Epithelial cell of prostate (primary cell): ENCODE measurements at places on chromosomes 1 and 21.

DNA sequence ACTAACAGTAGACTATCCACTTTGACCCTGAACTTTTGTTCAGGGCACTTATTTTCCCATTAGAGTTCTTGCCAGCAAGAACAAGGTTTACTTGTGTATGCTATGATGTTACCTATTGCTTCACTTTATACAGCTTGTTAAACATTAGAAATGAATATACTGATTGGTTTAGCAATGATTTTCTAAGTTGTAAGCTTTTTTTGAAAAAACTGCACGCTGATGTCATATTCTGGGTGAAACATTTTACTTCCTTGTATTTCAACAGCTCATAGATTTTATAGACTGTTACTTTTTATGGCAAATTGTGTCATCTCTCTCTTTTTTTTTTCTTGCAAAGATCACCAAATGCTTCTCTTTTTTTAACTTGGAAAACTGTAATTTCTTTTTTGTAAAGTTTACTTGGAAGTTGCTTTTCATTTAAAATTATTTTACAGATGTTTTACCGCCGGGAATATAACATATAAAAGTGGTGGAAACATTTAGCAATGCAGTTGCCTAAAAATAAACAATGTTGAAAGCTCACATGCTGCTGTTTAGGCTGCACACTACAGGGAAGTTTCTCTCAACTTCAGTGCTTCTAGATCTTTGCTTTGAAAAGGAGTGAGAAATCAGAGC, 215.3 kb upstream of the NFIA start:
- peak; percentile 26 for DNase-seq

GRCh38 chr1:30779294-30780071, 21.9 kb upstream of the LAPTM5 start:
- DNase-seq: no peak

DNA sequence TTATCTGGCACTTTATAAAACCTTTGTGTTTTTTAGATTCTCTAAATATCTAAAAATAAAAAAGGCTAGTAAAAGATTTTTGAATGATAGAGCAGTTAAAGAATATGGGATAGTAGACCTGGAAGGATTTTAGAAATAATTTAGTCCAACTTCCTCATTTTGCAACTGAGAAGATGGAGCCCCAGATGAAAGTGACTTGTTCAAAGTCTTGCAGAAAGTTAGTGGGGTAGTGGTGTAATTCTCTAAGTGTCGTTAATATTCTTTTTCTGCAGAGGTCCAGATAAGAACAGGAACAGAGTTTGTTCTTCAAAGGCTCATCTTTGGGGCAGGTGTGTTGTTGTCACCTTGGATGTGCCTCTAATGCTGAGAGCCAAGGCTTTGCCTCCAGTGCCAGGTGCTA, 159.5 kb downstream of the DISC1 start:
- DNase-seq: no peak

- peak; percentile 5 for DNase-seq
Measured at GRCh38 chr1:165342587-165342986, 13.9 kb downstream of the LMX1A start.

DNA sequence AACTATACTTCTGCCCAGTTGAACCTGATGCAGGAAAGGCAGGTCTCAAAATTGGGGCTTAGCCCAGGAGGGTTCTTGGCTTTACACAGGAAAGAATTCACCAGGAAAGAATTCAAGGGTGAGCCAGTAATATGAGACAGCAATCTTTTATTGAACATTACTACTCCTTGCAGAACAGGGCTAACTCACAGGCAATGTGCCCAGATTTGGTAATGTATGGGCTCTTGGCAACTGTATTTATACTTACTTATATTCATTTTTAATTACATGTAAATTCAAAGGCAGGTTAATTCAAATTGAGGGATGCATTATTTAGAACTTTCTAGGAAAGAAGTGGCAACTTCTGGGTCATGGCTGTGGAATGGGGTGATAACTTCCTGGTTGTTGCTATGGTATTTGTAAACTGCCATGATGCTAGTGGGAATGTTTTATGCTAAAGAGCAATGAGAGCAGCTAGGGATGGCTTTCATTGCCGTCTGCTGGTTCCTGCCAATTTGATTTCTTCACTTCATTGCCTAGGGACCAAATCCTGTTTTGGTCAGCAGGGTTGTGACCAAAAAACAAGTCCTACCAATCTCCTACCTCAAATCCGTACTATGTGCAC, 107.5 kb downstream of the CHRM3 start:
- no peak for DNase-seq

DNA sequence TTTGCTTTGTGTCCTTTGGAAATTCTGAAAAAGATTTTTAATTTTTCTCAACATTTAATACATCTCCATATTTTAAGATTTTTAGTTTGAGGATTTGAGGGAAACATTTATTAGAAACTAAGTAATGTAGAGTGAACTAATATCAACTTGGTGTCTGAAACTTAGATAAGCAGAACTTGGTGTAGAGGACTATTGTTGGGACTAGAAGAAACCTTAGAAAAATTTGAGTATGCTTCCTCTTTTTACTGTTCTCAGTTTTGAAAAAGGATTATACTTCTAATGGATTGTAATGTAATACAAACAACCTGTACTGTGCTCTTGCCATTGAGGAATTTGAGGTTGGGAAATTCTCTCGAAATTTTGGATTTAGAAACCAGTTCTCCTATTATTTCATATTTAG, 2.4 kb downstream of the FNBP1L start:
- DNase-seq: no peak

- DNase-seq: no peak
Measured at GRCh38 chr1:230463760-230464159, 37.6 kb upstream of the PGBD5 start.

DNA sequence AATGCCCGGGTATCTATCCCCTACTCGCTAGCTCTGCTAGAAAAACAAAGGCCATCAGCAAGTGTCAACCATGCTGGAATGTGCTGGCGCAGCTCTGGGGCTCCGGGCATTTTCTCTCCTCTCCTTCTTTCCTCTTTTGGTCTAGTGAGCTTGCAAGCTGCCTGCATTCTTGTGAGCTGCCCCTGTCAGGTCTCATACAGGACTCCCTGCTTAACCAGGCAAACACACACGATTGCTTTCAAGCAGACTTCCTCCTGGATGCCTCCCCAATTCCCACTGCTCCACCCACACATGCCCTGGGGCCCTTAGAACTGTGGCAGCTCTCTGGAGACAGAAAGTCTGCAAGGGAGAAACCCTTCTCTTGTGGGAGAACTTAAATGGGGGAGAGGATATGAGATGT, 35.7 kb upstream of the SUCO start:
- no peak for DNase-seq

DNA sequence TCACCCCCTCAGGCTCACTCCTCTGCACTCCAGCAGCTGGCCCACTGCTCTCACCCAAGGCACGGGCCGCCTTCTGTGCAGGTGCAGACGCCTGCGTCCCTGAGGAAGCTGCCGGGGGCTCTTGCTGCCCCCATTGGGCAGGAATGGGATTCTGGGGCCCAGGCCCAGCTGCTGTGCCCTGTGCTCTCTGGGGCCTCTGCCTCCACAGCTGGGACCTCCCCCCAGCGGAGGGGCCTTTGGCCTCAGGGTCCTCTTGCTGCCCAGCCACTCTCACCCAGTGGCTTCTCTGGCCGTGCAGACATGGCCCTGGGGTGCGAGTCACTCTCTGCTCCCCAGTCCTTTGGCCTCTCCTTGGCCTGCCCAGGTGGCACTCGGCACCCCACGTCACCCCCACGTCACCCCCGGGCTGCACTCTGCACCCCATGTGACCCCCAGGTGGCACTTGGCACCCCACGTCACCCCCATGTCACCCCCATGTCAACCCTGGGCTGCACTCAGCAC, 19.1 kb upstream of the LRRC3 start:
- no peak for DNase-seq

- peak; percentile 62 for DNase-seq
Measured at GRCh38 chr1:209988706-209989105, 50.7 kb downstream of the SYT14 start.

- no peak for DNase-seq
Measured at GRCh38 chr21:33414068-33414467, 10.9 kb downstream of the IFNGR2 start.

- no peak for DNase-seq
Measured at GRCh38 chr1:244205171-244205570, 154.1 kb downstream of the ZBTB18 start.

- no peak for DNase-seq
Measured at GRCh38 chr1:57712846-57713245, 289.0 kb upstream of the DAB1 start.

- DNase-seq: no peak
Measured at GRCh38 chr1:234926264-234926558, 202.4 kb downstream of the TOMM20 start.

GRCh38 chr1:107499139-107499744, 358.4 kb downstream of the NTNG1 start:
- DNase-seq: no peak

DNA sequence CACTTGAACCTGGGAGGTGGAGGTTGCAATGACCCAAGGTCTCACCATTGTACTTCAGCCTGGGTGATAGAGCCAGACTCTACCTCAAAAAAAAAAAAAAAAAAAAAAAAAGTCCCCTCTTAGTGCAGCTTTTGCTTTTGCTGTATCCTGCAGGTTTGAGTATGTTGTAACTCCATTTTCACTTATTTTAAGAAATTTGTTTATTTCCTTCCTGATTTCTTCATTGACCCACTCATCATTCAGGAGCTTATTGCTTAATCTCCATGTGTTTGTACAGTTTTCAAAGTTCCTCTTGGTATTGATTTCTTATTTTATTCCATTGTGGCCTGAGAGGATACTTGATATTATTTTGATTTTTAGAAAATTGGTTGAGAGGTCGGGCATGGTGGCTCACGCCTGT, 50.9 kb upstream of the AK4 start:
- no peak for DNase-seq

GRCh38 chr1:226575739-226576378, 27.3 kb downstream of the STUM start:
- DNase-seq: no peak

- DNase-seq: no peak
Measured at GRCh38 chr1:215482079-215482478, 85.0 kb upstream of the KCTD3 start.

- no peak for DNase-seq
Measured at GRCh38 chr1:225914391-225914790, 9.7 kb downstream of the PYCR2 start.

DNA sequence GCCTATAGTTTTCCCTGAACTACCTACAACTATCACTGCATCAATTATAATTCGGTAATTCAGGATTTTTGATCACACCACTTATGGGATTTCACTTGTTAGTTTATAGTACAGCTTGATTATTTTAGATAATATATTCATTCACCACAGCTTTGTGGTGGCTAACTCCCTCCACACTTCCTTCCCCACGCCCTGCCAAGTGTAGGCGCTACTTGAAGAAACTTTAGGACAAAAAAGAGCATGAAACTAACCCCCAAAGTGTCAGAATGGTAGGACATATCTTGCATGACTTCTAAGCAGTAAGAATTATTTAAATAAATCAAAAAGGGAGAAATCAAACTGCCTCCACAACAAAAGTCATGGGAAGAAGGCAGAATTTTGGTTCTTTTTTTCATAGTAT, 70.1 kb downstream of the LHX9 start:
- no peak for DNase-seq

DNA sequence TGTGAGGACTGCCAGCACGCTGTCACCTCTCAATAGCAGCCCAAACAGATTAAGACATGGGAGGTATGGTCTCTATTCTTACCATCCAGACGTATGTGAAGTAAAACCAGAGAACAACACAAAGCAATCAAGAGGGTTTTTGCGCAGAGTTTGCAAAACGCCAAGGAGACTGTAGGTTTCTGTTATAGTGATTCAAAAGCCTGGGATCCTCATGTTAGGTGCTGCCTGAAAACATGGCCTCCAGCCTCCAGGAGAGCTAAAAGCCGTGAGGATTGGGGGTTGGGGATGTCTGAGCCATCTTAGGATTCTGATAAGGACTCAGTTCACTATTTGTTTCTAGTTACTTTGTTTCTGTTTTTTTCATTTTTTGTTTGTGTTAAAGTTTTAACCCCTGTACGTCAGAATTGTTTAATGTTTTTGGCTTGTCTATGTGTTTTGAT, 4.2 kb upstream of the CCT8 start:
- DNase-seq: no peak

DNA sequence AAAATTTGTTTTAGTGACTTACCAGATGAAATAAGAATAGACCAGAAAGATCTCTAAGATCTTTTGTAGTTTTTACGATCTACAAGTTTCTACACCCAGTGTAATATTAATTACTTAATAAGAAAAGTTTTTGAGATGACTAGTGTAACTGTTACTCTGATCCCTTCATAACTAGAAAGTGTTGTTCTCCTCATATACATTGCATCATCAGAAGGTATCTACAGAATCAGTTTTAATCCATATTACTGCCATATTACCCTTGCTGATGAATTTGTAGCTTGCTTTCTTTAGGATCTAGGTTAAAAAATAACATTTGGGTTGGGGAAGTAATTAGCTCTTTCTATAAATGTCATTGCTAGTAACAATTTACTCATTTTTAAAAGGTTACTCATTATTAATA, 72.5 kb downstream of the GPR161 start:
- DNase-seq: no peak

- DNase-seq: no peak
Measured at GRCh38 chr1:58783090-58783992, 506 bp downstream of the JUN start.

DNA sequence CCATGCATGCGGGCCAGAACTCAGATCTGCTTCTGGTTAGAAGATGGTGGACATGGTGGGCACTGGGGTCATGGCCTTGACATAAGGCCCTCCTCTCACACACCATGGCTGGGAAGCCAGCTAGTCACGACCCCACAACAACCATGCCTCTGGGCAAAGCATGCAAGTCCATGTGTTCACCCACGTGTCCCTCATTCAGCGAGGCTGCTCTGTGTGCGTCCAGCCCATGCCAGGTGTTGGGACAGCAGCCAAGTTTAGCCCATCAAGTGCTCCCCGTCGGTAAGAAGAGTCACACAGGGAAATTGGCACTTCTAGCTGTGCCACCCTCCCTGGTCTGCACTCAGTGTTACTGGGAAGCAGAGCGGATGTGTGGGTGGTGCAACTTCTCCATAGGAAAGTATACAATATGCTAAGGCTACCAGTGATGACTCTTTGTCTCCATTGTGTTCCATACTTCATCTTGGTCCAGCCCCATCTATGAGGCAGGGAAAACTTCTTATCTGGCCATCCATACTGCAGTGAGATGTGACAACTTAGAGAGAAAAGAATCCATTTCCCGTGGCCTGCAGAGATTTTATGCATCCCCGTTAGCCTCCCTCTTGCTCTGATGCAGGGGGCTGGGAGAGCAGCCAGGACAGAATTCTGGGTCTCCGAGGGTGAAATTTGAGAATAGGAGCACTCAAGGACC, 198.0 kb downstream of the GRIK3 start:
- DNase-seq: no peak

DNA sequence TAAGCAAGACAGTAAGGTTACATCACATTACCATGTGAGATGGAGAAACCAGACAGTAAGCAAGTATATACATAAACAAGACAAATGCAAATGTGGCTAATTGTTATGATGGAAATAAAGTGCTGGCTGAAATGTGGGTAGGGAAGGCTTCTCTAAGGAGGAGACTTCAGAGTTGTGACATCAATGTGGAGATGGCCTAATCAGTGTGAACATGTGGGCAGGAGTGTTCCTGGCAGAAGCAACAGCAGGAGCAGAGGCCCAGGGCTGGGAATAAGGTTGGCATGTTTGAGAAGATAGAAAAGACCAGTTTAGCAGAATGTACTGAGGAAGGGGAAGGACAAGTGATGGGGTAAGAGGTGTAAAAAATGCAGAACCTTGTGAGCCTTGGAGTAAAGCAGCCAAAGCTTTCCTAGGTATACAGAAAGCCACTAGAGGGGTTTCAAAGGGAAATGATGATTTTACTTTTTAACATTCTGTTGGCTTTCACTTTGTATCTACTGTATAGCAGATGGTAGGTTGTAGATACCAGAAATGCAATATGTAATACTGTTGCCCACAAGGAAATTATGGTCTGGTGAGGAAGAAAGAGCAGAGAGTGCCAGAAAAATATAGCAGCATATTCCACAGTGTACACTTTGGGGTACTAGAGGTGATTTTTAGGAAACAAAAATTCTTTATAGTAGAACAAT, 197.4 kb downstream of the FGGY start:
- DNase-seq: no peak
